ENCODE measurements at places on chromosomes 6 and 20. TPM values are rescaled to one million over a fixed set of nuclear protein-coding genes. Genes with fewer than 3 reads are reported as not detected.

- H3K4me1 ChIP-seq: no peaks in the 10 kb centered on the region
- DNase-seq: no peak
Measured at GRCh38 chr6:43338243-43338642, 29.6 kb upstream of the CRIP3 start.

GRCh38 chr6:112030206-112030960 lies 23.5 kb upstream of the CCN6 start:
- H3K36me3 ChIP-seq: no peaks in the 10 kb centered on the region
- DNase-seq: no peak
- H3K4me1 ChIP-seq: no peaks in the 10 kb centered on the region
- no peaks in the 10 kb centered on the region for H3K27me3 ChIP-seq
- H3K27ac ChIP-seq: peak overlapping the region; percentile 18

The KIAA1755 gene
- 2.7 TPM for total RNA-seq

The NRM gene
- total RNA-seq: 2.7 TPM

The TOX2 gene
- 3.0 TPM for total RNA-seq

The IL17F gene
- total RNA-seq: not detected

- no peak overlapping the region for H3K27ac ChIP-seq
- H3K4me3 ChIP-seq: no peak overlapping the region
Measured at GRCh38 chr20:49245921-49246740, 26.9 kb downstream of the DDX27 start.

The FAM209B gene
- total RNA-seq: not detected

GRCh38 chr20:33076662-33077372 lies 2.6 kb upstream of the BPIFB4 start:
- no peak overlapping the region for H3K4me3 ChIP-seq
- no peak overlapping the region for H3K27ac ChIP-seq
- DNase-seq: no peak
- H3K4me1 ChIP-seq: no peaks in the 10 kb centered on the region
- H3K36me3 ChIP-seq: no peaks in the 10 kb centered on the region

DNA sequence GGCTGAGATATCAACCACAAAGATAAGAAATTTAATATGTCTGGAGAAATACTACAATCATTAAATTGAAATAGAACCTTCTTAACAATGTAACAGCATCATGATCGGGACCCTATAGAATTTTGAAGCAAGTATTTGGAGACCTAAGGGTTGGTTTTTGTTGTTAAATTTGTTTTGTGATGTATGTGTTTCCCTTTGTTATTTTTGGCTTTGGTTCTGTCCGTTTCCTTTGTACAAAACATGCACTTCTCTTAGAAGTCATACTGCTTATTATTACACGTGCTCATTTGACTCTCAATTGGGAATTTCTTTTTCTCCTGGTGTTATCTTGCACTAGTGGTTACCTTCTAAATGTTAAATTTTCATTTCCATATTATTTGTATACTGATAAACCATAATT lies 4.0 kb upstream of the PLN start:
- no peaks in the 10 kb centered on the region for H3K27me3 ChIP-seq
- H3K4me1 ChIP-seq: no peaks in the 10 kb centered on the region
- H3K4me3 ChIP-seq: no peak overlapping the region
- H3K27ac ChIP-seq: no peak overlapping the region
- no peaks in the 10 kb centered on the region for H3K36me3 ChIP-seq

DNA sequence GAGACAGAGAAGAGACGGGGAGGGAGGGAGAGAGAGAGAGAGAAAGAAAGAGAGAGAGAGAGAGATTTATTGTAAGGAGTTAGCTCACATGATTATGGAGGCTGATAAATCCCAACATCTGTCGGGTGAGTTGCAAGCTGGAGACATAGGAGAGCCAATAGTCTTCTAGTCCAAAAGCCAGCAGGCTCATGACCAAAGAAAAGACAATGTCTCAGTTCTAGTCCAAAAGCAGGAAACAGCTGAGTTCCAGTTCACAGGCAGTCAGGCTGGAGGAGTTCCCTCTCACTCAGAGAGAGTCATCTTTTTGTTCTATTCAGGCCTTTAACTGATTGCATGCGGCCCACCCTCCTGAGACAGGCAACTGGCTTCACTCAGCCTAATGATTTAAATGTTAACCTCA lies 416.6 kb downstream of the PREX1 start:
- no peak overlapping the region for H3K27ac ChIP-seq
- DNase-seq: no peak
- no peaks in the 10 kb centered on the region for H3K4me1 ChIP-seq
- no peaks in the 10 kb centered on the region for H3K36me3 ChIP-seq
- H3K27me3 ChIP-seq: no peaks in the 10 kb centered on the region

DNA sequence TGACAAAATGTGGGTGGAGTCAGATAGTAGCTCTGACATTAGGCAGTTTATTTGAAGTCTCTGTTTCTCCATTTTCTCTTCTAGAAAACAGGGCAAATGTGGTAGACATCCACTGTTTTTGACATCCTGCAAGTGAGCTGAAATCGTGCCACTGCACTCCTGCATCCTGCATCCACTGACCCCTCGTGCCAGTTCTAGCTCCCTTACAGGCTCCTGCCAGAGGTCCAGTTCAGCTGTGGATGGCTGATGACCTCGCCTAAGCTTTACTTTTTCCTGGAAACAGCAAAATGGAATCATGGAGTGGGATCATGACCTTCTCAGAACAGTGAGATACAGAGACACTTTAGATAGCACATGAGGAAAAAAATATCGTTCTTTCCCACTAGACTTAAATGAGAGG lies 58.5 kb downstream of the TULP4 start:
- no peaks in the 10 kb centered on the region for H3K4me1 ChIP-seq
- no peaks in the 10 kb centered on the region for H3K27me3 ChIP-seq
- H3K36me3 ChIP-seq: no peaks in the 10 kb centered on the region
- DNase-seq: no peak

DNA sequence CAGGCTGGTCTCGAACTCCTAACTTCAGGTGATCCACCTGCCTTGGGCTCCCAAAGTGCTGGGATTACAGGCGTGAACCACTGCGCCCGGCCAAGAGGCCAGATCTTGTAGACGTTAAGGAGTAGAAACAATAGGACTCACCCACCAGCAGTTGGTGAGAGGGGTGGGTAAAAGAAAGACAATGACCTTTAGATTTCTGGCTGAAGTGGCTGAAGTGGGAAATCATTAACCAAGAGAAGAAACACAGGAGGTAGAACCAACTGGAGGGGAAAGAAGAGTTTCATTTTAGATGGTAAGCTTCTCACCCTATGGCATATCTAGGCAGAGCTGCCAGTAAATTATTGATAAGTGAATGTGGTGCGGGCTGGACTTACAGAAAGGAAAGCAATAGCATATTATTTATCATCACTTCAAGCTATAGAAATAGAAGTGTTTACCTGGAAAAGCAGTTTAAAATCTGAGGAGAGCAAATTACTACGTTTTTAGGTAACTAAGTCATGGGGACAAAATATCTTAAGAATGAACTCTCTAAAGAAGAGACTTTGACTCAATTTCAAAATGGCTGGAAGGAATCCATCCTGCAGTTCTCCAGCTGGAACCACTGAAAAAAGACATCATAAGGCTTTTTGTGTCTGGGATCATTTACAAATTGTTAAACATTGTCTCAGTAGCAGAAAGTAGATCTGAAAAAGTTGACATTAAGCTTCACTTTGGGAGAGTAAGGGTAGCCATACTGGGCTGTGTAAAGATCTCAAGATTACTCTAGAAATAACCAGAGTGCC lies 109.6 kb downstream of the ALDH8A1 start:
- H3K4me1 ChIP-seq: no peaks in the 10 kb centered on the region
- H3K27ac ChIP-seq: peak overlapping the region; percentile 70
- no peaks in the 10 kb centered on the region for H3K27me3 ChIP-seq
- H3K4me3 ChIP-seq: peak overlapping the region; percentile 4
